ENCODE measurements at places on chromosomes 13 and 19. TPM values are rescaled to one million over a fixed set of nuclear protein-coding genes. Genes with fewer than 3 reads are reported as not detected.

DNA sequence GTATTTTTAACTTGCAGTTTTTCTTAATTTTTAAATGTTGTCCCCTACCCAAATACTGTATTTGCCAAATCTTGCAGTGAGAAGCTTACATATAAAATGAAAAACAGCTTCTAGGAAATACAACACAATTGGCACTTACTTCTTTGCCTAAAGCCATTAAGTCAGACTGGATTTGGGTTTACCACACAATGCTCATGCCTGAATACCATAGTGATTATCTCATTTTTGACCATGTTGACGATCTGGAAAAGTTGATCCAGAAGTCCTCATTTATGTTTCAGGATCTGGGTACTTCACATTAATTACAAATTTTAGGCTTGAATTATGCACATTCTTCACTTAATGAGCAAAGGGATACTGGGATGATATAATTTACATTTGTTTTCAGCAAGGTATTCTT, 2.4 kb downstream of the RNF6 start:
- no peak for DNase-seq

ZNF550 gene
- total RNA-seq, result 9.9 TPM

SMIM24 gene
- not detected for total RNA-seq

DNA sequence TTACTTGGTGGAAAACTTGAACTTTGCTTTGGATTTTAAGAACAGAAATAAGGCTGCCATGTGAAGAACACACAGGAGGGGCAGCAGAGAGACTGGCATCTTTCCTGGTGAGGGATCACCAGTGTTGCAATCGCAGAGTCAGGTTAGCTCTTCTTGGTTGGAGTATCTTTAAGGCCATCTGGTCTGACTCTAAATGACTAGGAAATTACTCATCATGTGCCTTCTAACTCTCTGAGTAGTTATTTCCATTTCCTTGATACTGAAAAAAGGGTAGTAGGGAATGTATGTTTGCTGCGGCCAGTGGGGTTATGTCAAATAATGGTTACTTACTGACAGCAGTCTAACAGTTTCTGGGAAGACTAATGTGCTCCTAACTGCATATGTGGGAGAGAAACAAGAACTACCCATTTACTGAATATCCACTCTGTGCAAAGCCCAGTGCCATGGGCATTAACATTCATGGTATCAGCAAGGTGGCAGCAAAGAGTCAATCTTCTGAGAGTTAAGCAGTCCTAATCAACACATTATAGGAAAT, 122.1 kb downstream of the COG6 start:
- no peak for DNase-seq

DNA sequence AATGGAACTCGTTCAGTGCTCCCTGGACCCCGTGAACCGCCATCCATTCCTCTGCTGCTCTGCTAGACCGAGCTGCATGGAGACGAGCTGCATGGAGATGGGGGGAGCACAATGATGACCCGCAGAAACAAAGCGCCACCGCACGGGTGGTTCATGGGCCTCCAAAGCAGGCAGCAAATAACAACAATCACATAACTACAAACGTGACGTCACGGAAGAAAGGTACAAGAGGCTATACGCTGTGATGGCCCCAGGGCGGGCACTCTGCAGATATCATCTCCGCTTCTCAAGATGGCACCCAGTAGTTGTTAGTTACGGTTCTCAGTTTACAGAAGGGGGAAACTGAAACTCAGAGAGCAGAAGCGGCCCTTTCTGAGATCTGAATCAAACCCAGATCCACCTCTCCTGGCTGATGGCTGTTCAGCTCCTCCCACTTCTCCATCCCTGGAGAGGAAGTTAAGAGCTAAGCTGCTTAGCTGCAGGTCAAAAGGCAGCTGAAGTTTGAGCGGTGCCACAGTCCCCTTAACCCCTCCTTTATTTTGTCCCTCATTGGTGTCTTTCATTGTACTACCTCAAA, 1.7 kb downstream of the ATP13A1 start:
- DNase-seq, result no peak
